CD4-positive, CD25-positive, alpha-beta regulatory T cell (primary cell): ENCODE measurements at places on chromosomes 2 and 18.

GRCh38 chr2:166372046-166372445 lies 3.7 kb downstream of the SCN9A start:
- no peak for DNase-seq

- DNase-seq, result no peak
Observed at GRCh38 chr2:157720504-157720903, 91.8 kb upstream of the ACVR1C start.

GRCh38 chr2:41963661-41964525 lies 83.9 kb upstream of the PKDCC start:
- DNase-seq, result no peak

DNA sequence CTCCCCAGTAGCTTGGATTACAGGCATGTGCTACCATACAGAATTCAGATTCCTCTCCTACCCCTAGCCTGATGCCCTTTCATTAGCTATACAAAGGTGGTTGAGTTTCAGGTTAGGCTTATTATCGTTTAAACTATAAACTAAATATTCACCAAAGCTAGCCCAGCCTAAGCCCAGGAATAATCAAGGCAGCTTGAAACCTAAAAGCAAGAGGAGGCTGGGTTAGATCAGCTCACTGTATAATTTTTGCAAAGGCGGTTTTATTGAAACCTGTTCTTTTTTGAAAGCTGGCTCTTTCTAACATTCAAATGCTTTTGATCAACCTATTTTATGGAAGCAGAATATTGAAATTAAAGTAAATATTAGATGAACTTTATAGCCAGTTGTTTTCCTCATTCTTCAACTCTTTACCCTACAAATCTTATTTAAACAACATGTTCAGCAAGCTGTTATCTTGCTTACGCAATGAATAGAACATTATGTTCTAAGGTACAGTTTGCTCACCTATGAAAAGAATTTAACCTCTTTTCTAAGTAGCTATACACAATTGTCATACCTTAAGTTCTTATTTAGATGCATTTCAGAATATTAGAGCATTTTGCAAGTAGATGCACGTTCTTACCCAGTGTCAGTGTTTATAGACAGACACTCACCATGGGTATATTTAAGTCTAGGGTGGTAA lies 241.6 kb downstream of the NEDD4L start:
- DNase-seq, result no peak

- no peak for DNase-seq
Observed at GRCh38 chr2:11832531-11832930, 86.1 kb downstream of the LPIN1 start.

DNA sequence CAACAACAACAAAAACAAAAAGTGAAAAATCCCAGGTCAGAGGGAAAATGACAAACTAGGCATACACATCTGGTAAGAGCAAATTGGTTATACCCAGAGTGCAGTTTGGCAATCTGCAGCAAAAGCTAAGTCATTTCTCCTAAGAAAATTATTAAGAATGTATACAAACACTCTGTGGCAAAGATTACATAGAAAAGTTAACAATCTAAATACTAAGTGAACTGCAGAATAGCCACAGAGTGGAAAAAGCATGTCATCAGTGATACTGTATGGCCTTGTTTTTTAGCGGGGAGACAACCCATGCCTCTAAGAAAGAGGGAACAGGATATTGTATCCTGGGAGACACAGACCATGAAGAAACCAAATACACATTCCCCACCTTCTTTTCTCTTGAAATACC lies 136.0 kb upstream of the ITGB6 start:
- no peak for DNase-seq

GRCh38 chr2:82968358-82968757 lies 1490.7 kb downstream of the SUCLG1 start:
- DNase-seq, result no peak

DNA sequence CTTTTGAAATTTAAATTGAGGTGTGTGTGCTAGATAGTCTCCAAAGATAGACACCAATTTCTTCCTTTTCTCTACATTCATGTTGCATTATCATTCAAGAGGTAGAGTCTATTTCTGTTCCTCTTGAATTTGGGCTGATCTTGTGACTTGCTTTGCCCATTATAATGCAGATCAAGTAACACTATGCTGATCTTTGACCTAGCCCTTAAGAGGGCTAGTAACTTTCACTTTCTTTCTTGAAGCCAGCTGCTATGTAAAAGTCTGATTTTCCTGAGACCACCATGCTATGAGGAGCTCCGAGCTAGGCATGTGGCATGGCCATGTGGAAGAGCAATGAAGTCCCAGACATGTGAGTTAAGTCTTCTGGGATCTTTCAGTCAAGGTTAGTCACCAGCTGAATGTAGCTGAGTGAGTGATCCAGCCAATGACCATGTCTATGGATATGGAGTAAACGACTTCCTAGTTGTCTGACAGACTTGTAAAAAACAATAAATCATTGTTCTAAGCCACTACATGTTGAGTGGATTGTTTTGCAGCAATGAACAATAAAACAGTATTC lies 189.4 kb upstream of the CWC22 start:
- no peak for DNase-seq

DNA sequence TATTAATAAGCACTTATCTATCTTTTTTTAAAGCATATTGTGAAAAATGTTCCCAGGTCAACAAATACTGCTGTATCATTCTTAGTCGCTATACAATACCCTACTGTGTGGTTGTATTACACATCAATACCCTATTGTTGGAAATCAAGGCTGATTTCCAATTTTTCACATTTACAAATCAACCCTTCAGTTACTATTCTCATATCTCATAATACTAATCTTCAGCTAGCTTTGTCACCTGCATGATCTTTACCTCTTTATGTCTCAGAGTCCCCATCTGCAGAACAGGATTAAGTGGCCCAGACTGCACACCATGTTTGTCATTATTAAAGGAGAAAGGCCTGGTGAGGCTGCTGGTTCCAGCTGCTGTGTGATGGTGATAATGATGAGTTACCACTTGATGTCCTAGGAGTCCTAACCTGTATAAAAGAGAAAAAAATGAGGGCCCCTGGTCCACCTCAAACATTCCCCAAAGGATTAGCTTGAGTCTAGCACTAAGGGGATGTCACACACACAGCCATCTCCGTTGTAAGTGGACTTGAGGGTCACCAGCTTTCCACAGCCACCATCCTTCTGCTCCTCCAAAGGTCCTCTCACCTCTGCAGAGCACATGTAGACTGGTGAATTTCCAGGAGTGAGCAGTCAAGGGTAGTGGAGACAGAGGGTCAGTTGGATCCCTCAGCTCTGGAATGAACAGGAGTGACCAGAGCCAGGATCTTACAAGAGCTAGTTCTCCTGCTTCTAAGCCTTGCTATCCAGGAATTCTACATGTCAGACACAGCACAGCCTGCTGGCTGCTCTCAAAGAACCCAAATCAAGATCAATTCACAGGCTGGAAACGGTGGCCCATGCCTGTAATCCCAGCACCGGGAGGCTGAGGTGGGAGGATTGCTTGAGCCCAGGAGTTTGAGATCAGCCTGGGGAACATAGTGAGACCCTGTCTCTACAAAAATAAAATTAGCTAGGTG lies 36.0 kb upstream of the BIN1 start:
- no peak for DNase-seq

GRCh38 chr2:134185639-134186038 lies 68.2 kb upstream of the MGAT5 start:
- no peak for DNase-seq

DNA sequence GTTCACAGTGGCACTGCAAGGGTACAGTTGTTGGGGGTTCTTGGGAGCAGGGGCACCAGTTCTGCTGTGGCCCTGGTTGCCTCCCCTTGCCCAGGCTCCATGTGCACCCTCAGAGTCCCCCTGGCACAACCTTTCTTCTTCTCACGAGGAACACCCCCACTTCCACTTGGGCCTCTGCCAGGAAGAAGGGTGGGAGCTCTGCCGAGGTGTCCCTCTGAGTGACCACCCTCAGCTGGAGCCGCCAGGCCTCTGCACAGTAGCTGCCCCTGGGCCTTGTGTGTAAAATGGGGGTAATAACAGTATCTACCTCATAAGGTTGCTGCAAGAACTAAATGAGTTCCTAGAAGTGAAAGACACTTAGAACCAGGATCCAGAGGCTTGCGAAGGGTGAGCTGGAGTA lies 8.4 kb downstream of the TPRKB start:
- no peak for DNase-seq

- no peak for DNase-seq
Observed at GRCh38 chr2:74982577-74982976, 24.1 kb downstream of the POLE4 start.

DNA sequence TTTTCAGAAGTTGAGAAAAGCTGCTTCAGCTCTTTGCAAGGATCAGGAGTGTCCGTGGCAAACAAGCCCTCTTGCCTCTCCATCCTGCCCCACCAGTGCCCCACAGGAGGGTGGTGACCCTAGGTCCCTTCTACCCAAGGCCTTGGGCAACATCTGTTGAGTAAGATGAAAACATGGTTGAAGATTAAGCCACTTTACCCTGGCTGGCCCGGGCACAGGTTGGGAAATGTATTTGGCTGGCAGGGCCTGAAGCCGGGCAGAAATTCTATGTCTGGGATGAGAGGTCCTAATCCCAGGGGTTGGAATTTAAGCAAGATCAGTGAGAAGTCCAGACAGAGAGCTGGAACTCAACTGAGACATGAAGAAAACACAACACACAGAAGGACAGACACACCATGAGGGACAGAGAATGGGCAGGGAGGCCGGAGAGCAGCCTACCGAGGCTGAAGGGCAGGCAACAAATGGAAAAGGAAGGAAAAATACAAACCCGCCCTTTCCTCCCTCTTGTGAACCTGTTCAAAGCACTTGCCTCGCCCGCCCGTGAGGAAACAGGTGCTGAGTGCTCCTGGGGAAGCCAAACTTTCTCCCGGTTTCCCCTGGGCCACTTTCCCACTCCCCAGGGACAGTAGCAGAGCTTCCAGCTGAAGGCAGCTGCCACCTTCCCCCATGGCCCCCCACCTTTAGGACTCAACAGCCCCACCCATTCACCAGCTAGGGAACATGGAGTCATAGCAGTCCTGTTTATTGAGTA lies 86.1 kb downstream of the TNS1 start:
- DNase-seq, result no peak

DNA sequence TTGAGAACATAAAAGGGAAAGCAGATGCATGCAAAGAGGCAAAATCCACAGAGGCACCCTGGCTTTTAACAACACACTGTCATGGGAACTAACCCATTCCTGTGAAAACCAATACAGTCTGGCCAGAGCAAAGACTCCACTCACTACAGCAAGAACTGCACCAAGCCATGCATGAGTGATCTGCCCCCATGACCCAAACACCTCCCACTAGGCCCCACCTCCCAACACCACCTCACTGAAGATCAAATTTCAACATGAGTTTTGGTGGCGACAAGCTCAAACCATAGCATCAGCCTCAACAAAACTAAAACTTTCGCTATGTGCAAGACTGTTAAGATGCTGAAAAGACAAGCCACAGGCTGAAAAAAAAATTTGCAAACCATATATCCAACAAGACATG lies 162.8 kb downstream of the SMAD2 start:
- no peak for DNase-seq

DNA sequence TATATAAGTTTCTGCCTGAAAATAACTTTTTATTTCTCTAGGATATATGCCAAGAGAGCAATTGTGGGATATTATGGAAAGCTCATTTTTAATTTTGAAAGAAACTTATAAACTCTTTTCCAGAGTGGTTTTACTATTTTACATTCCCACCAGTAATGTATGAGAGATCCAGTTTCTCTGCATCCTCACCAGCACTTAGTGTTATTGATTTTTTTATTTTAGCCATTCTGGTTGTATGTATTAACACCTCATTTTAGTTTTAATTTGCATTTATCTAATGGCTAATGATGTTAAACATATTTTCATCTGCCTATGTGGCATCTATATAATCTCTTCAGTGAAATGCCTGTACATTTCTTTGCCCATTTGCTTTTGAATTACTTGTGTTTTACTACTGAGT lies 597.7 kb upstream of the RAB6C start:
- no peak for DNase-seq

GRCh38 chr2:12051831-12052230 lies 305.4 kb downstream of the LPIN1 start:
- no peak for DNase-seq

GRCh38 chr18:47719096-47719780 lies 211.2 kb downstream of the SMAD2 start:
- DNase-seq, result no peak
